ENCODE measurements at places on chromosomes 11 and 22.

- peaks cover 30% of the 10 kb centered on the region for H3K36me3 ChIP-seq
- H3K4me3 ChIP-seq = no peak overlapping the region
- peaks cover 8% of the 10 kb centered on the region for H3K4me1 ChIP-seq
- DNase-seq = peak; percentile 93
- no peaks in the 10 kb centered on the region for H3K27me3 ChIP-seq
Observed at GRCh38 chr11:20097319-20098221, 62.7 kb downstream of the DBX1 start.

GRCh38 chr11:2507212-2507901 lies 62.5 kb downstream of the KCNQ1 start:
- DNase-seq = no peak
- H3K36me3 ChIP-seq = no peaks in the 10 kb centered on the region
- H3K27ac ChIP-seq = no peak overlapping the region
- peaks cover 35% of the 10 kb centered on the region for H3K27me3 ChIP-seq
- H3K4me1 ChIP-seq = no peaks in the 10 kb centered on the region
- H3K4me3 ChIP-seq = no peak overlapping the region

DNA sequence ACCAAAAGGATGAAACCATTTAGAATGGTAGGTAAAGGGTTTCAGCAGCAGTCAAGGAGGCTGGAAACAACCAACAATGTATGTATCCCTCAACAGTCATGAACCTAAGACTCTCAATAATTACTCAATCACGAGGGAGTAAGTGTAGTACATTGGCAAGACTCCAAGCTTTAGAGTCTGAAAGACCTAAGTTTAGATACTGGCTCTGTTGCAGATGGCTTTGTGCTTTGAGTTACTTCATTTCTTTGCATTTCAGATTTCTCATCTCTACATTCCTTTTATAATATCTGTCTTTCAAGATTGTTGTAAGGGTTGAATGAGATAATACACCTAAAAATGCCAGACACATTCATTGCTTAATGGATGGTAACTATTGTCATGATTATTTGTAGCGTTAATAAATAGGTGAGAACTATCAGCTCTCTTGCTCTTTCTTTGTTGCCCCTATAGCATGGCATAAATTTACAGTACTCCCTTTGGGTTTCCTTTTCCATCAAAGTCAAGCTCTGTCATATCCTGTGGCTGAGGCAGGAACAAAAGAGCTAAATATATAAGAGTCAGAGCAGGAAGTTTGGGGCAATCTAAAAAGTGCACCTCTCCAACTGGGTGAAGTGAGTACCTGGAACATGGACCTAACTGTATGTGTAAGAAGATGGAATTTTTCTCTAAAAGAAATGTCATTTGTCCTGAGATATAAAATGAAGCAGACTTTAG lies 228.2 kb upstream of the ZC3H12C start:
- no peaks in the 10 kb centered on the region for H3K27me3 ChIP-seq
- peak; percentile 74 for DNase-seq
- H3K4me3 ChIP-seq = no peak overlapping the region

DNA sequence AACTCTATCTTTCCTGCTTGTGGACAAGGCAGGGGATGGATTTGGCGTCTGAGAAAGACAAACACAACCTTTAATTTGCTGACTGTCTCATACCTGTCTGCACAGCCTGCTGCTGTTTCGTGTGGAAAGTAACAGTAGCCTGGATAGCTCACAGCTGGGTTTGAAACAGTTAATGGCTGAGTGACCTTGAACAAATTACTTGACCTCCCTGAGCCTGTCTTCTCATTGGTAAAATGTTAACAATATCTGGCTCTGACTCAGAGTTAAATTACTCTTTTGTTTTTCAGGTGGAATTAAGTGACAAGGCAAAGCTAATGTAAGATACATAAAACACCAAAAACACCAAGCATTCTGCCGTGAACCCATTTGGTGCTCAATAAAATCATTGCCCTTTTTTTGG lies 41.1 kb upstream of the ADA2 start:
- no peak overlapping the region for H3K27ac ChIP-seq
- DNase-seq = no peak
- H3K36me3 ChIP-seq = no peaks in the 10 kb centered on the region
- no peak overlapping the region for H3K4me3 ChIP-seq
- no peaks in the 10 kb centered on the region for H3K4me1 ChIP-seq

Data from IMR-90 (cell line).